Stimulated activated CD8-positive, alpha-beta memory T cell treated with anti-CD3 and anti-CD28 coated beads, Interleukin-7, amount 100 ng/mL, for 1 hour (primary cell): ENCODE measurements at places on chromosomes 1 and 21.

DNA sequence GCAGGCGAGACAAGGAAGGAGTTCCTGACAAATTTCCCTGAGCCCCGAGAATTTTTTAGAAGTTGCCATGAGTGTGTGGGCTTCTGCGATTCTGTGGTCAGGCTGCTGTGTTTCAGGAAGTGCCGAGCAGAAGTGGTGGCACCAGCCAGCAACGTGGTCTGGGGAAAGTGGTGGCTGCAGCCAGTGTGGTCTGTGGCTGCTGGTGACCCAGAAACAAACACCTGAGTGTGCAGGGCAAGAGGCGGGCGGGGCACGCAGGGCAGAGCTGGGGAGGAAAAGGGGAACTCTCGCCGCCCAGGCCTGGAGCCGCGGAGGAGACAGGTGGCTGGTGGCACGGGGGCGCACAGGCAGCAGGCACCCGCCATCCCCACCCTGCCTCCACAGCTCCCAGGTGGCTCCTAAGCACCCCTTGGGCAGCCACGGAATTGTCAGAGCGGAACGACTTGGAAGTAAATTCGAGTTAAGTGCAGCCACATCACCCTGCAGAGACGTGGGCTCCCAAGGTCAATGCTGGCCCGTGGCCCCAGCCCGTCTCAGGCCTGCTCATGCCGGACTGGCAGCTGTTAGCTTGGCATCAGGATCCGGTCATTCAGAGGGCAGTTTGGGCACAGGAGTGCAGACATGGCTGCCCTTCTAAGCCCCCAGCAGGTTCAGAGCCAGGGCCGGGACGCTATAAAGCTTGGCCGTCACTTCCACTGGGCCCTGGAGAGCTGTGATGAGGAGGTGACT, 25.1 kb downstream of the PRDM16 start:
- no peak for DNase-seq

GRCh38 chr1:60088620-60089155, 15.1 kb upstream of the C1orf87 start:
- no peak for DNase-seq

DNA sequence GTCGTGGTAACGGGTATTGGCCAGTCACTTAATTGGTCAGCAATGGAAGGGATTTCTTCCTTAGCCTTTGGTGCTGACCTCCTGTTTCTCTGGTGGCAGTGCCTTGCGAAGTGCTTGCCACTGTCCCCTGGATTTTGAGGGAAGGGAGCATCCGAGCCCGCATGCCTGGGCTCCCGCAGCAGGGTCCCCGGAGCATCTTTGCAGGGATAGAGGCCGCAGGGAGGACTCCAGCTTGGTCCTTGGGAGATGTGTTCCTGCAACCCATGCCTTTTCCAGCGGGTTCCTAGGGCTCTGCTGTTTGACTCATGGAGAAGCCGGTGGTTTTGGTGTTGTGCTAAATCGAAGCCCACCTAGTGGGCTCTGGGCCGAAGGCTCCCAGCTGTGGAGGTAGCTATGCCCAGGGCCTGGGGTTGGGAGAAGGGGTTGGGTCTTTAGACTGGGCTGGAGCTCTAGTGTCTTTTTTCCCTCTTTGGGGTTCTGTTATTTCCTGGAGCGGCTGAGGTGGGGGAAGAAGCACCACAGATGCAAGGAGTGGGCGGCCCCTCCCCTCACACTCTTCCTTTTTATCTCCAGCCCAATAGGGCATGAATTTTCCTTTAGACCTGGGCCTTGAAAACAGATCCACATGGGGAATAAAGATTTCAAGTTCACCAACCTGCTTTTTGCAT, 39.0 kb downstream of the PIK3CD start:
- DNase-seq = no peak

- peak; percentile 73 for DNase-seq
Observed at GRCh38 chr1:145845514-145846161, at the start of gene NUDT17. Gene NUDT17 (plus strand): TSS chr1:145845630. CDS start chr1:145845641, 11 bp downstream.

GRCh38 chr1:160827418-160827817, 31.4 kb downstream of the LY9 start:
- DNase-seq = no peak

DNA sequence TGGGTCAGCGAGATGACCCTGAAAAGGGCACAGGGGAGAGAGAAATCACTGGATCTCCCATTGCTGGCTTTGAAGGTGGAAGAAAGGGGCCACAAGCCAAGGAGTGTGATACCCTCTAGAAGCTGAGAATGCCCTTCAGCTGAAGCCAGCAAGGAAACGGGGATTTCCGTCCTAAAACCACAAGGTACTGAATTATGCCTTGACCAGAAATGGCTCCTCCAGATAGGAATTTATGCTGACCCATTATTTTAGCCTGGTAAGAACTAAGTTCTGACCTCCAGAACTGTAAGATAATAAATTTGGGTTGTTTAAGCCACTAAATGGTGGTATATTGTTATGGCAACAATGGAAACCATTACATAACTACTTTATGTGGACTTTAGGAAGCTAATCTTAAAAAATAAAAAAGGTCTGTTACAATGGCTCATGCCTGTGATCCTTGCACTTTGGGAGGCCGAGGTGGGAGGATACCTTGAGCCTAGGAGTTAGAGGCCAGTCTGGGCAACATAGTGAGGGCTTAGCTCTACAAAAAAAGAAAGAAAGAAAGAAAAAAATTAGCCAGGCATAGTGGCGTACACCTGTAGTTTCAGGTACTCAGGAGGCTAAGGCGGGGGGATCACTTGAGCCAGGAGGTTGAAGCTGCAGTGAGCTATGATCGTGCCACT, 3.6 kb upstream of the H6PD start:
- DNase-seq = no peak

GRCh38 chr1:97053268-97053667, 331.7 kb downstream of the PTBP2 start:
- DNase-seq = no peak

DNA sequence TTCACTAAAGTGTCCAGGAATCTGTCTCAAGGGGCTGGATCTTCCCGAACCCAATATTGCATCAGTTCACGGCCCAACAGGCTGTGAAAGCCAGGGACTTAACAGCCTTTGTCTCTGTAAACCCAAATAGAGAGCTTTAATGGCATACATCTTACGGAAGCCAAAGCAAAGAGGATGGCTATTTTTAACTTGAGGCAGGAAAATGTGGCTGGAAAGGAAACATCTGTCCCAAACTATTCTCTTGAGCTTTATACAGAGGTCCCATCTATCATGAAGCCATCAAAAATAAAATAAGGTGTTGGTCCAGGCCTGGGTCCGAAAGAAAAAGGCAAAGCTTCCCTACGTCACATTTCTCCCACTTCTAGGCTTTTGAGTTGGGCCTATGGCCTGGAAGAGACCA, 7.7 kb upstream of the CD34 start:
- DNase-seq = no peak

GRCh38 chr1:13753636-13754402, 53.8 kb downstream of the PRDM2 start:
- no peak for DNase-seq

- no peak for DNase-seq
Observed at GRCh38 chr1:84842748-84843231, 50.2 kb downstream of the LPAR3 start.
